ENCODE measurements at places on chromosomes 4 and X.

GRCh38 chr4:168484626-168485025 lies 4.3 kb upstream of the DDX60L start:
- DNase-seq, result peak; percentile 91

GRCh38 chrX:120604361-120604782 lies 471 bp downstream of the MCTS1 start:
- peak; percentile 73 for DNase-seq

DNA sequence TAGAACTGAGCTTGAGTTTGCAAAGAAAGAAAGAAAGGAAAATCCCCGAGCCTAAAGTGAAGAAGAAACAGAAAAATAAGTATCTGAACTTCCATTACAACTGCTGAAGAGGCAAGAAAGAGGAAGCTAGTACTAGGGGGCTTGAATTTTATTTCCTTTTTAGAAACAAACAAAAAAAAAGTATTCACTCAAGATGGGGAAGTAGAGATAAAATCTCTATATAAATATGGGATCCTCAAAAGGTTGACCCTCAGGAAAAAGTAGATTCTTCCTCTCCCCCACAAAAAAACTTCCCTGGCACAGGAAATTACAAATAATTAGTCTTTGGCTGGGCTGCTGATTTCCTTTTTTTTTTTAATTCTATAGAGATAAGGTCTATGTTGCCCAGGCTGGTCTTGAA lies 16.0 kb downstream of the LRBA start:
- no peak for DNase-seq

DNA sequence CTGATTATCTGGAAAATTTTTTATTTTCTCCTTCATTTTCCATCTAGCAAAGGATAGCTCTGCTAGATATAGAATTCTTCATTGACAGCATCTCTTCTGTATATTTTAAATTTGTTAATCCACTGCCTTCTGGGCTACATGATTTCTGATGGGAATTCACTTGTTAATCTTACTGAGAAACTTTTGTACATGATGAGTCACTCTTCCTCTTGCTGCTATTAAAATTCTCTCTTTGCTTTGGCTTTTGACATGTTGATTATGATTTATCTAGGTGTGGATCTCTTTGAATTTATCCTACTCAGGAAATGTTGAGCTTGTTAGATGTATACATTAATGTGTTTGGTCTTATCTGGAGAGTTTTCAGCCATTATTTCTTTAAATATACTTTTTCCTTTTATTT lies 27.5 kb downstream of the OR13H1 start:
- DNase-seq, result no peak

DNA sequence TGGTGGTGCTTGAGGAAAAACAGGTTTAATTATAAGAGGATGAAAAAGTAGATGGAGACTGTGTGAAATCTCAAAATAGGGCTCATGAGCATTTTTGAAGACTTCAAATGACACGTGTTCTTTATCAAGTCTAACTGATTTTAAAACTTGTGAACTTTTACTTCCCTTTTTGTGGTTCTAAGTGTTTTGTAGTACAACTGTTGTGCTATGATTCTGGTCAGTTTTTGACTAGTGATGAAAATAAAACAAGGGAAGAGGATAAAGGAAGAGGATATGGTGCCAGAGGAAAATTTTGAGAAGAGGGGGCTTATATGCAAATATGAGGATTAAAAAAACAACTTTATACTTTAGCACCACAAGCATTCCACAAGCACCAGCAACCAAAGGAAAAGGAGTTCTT lies 644.0 kb downstream of the RPA4 start:
- DNase-seq, result no peak

- no peak for DNase-seq
Observed at GRCh38 chrX:137362583-137362982, 203.3 kb upstream of the ZIC3 start.

GRCh38 chr4:94208918-94209317 lies 1.3 kb downstream of the SMARCAD1 start:
- no peak for DNase-seq

Measured in EH (cell line).